Stimulated activated naive CD4-positive, alpha-beta T cell treated with Interleukin-2 at 50 U/mL for 16 hours (primary cell): ENCODE measurements at places on chromosomes 13 and 19.

DNA sequence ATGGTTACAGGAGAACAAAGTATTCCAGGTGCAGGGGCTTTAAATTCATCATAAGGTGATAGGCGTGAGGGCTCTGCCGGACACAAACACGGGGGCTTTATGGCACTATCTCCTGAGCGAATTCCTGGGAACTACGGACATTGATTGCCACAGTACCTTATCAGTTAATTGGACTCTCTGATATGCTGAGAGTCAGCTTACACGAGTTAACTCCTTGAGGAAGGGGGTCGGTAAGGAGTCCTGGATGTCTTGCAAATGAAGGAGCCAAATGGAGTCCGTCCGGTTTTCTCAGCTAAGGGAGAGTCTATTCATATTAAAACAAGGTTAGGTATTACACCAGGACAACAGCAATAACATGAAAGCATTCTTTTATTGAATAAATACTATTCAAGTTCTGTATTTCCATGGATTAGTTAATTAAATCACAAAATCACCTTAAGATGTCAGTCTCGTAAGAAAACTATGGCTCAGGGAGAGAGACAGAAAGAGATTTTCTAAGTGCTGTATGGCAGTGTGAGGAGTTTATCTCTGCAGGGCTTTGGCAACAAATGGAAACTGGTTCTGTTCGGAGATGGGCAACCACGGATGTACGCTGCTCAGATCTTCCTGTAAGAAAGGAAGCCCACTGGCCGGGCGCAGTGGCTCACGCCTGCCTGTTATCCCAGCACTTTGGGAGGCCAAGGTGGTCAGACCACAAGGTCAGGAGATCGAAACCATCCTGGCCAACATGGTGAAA, 26.2 kb upstream of the HIF3A start:
- DNase-seq = no peak

- no peak for DNase-seq
These were observed 164.5 kb downstream of the URI1 start for GRCh38 chr19:30106417-30107095.

GRCh38 chr13:33183431-33184111, 102.0 kb downstream of the STARD13 start:
- DNase-seq = no peak

DNA sequence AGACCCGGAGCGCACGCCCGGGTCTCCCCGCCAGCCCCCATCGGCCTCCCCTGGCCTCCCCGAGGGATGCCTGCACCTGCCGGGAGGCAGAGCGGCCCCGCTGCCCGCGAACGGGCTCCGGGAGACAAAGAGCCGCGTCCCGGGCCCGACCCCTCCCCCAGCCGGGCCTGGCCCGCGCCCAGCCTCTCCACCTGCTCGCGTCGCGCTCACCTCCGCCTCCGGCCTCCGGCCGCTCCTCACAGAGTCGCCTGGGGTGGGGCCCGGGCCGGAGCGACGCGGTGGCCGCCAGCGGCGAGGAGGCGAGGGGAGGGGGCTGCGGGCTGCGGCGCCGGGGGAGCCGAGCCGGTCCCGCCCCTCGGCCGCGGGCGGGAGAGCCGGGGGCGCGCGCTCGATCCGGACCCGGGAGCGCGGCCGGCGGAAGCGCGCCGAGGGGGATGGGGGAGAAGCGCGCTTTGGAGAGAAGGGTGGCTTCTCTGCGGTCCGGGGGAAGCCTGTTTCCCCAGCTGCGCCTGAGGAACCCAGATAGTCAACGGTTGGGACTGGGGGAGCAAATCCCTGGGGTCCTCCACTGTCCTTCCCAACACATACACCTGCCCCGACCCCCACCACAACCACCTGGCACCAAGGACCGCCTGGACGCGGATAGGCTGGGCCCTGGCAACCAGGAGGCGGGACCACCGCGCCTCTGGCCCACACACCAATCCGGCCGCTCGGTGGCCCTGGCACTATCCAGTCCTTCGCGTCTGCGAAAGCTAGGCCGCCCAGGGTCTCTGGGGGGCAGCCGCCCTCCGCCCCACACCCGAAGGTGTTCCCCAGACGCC, at the start of gene PRR36:
Gene PRR36 (minus strand): TSS at position 315 of the 821 bp plus-strand sequence. CDS start 701 bp downstream, outside the sequence.
- no peak for DNase-seq

- DNase-seq = no peak
These were observed 6.5 kb downstream of the MAB21L1 start for GRCh38 chr13:35469806-35470525.

- DNase-seq = no peak
These were observed 13.9 kb upstream of the HS6ST3 start for GRCh38 chr13:96075953-96076543.

- no peak for DNase-seq
These were observed 7.0 kb upstream of the EGLN2 start for GRCh38 chr19:40791996-40792395.

DNA sequence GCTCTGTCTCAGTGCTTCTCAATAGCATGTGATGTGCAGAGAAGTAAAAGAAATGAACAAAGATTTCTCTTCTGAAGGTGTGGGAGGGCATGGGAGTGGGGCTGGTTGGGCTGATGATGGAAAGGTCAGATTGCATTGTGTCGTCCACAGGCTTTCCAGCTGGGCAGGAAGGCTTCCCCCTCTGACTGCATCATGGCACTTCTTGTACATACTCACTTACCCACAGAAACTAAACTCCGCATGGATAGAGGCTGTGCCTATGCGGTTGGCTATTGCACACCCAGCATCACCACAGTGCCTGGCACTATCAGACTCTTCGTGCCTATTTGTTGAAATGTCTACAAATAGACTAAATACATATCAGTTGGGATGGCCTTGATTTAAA, 24.4 kb upstream of the TNFSF11 start:
- no peak for DNase-seq

- no peak for DNase-seq
These were observed 17.9 kb downstream of the BTBD2 start for GRCh38 chr19:1997353-1998233.

GRCh38 chr19:3478409-3479176, 1.7 kb downstream of the SMIM24 start:
- no peak for DNase-seq

GRCh38 chr13:25249001-25249543, 38.2 kb downstream of the MTMR6 start:
- DNase-seq = no peak

GRCh38 chr19:55209693-55210472, 582 bp upstream of the PTPRH start:
- DNase-seq = no peak

DNA sequence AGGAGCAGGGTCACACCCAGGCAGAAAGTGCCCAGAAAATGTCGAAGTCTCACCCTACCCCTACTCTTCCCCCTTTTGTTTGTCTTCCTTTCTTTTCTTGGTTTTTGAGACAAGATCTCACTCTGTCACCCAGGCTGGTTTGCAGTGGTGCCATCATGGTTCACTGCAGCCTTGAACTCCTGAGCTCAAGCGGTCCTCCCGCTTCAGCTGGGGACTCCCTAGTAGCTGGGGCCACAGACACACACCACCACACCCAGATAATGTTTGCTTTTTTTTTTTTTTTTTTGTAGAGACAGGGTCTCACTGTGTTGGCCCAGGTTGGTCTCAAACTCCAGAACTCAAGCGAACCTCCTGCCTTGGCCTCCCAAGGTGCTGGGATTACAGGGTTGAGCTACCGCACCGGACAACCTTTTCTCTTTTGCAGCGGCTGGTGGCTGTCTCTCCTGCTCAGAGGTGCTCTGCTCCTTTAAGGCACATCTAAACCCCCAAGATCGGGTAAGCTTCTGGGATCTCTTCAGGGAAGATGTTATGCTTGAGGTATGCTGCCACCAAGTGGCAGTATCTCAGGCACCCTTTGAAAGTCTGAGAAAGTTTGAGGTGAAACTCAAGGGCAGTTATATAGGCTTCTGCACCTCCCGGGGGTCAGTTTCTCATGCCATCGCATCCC, 22.4 kb upstream of the EBI3 start:
- no peak for DNase-seq

GRCh38 chr19:41785653-41786052, 10.7 kb upstream of the CEACAM3 start:
- DNase-seq = peak; percentile 53

DNA sequence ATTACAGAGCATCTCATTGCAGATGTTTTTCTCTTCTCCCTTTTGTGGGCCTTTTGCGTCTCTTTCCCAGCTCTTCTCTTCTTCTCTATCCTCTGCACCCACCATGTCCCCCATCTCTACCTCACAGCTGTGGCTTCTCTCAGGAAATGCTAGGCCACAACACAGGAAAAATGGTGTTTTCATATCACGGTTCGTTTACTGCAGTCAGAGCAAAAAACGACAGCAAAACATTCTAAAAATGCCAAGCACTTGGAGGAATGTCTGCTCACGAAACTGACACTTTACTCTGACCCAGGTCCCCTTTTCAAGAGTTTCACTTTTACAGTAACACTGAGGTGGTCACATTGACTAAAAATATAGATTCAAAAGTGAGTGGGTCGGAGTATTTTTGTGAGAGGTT, 152.2 kb downstream of the DCT start:
- DNase-seq = no peak

GRCh38 chr19:54551293-54551692, 22.3 kb upstream of the LILRA2 start:
- no peak for DNase-seq

GRCh38 chr19:48230555-48231129, 25.1 kb downstream of the CARD8 start:
- peak; percentile 8 for DNase-seq

- DNase-seq = peak; percentile 11
These were observed 87.6 kb downstream of the HSPH1 start for GRCh38 chr13:31073859-31074718.

DNA sequence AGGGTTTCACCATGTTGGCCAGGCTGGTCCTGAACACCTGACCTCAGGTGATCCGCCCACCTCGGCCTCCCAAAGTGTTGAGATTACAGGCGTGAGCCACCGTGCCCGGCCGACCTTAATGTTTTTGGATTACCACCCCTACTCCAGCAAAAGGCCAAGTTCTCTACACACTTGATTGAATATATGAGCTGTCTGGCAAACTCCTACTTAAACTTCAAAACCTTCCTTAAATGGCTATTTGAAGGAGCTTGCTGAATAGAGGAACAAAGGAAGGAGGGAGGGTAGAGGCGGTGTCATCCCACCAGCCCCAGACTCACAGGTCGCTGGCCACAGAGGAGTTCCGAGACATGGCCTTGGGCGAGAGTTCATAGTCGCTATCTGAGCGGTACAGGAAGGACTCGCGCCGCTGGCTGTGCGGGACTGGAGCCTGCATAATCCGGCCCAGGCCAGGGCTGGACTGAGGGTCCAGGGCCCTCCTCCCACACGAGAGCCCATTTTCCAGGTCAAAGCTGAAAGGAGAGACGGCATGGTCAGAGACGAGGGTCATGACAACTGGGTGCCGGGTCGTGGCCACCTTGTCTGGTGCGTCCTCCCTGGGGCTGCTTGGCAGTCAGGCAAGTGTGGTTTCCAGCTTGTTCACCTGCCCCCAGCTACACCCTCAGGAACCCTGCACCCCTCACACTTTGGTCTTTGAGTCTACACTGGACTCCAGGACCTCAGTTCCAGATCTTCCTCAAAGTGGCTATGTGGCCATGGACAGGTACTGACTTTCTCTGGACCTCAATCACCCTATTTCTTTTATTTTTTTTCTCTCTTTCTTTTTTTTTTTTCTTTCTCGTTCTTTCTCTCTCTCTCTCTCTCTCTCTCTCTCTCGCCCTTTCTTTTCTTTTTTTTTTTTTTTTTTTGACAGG, 4.2 kb downstream of the PDE4C start:
- no peak for DNase-seq

GRCh38 chr19:3980353-3981251, 4.7 kb downstream of the EEF2 start:
- DNase-seq = no peak

DNA sequence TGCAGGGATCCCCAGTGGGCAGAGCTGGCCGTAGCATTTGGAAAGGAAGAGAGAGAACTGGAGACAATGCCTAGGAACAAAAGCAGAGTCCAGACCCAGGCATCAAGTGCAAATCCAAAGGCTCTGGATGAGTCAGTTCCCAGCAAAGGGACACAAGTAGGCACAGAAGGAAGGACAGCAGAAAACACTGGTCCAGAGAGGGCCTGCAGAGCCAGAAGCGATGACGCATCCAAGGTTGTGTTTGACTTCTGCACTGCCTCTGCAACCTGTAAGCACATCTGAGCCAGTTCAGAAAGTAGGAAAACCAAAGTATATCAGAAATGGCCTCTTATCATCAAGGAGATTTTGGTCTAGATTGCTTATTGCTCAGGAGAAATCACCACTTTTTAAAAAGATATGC, 604.5 kb downstream of the FGF9 start:
- DNase-seq = no peak

DNA sequence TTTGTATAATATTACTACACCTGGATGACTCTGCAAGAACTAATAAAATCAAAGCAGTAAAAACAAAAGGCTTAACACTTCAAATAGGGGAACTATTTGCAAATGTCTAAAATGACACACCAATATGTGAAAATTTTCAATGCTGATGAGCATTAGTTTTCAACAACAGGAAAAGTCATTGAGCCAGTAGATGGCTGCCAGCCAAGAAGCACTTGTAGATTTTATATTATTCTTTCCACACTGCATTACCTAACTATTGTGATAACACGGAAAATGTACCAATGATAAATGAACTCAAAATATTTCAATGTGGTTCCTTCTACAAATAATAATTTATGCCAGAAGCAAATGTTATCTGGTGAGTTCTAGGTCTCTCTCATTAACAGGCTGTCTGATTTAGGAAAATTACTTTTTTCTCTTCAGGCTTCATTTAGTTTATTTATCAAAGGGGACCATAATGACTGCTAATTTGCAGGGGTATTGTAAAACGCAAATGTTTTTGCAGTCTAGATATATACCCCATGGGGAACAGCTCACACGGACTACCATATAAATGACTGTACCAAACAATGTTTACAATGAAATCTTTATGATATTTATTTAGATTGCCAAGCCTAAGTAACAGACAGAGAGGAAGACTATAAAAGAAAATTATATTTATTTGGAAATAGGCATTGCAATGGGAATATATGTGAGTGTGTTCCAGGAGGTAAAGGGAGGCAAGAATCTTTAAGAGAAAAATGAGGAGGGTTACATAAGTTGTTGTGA, 407.8 kb downstream of the LIG4 start:
- no peak for DNase-seq

- DNase-seq = no peak
These were observed at the start of gene UHRF1 for GRCh38 chr19:4909156-4909896. UHRF1 (plus strand) TSS chr19:4909501; CDS start chr19:4910886, 1,385 bp downstream.

DNA sequence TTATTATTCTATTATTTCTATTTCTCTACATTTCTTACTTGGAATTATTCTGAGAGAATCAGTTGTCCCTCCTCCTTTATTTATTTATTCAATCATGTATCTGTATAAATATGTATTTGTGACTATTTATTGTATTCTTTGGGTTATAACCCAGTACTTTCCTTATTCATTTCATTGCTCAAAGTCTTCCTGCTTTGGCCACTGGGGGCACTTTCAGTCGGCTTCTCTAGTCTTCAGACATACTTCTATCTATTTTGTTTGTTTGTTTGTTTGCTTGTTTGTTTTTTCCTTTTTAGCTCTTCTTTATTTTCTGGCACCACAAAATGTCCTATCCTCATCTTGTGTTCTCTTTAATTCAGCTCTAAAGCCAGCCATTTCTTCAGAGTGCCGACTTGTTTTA, 260.4 kb downstream of the NALCN start:
- DNase-seq = no peak

- DNase-seq = no peak
These were observed 62.7 kb downstream of the COL4A1 start for GRCh38 chr13:110244071-110244830.
